PC-3 (cell line): ENCODE measurements at places on chromosomes 2 and 18. TPM values are rescaled to one million over a fixed set of nuclear protein-coding genes. Genes with fewer than 3 reads are reported as not detected.

SLC35F6 gene
- total RNA-seq, result 33.9 and 43.8 TPM in 2 replicates

GAREM1 gene
- 0.86 and 1.8 TPM in 2 replicates for total RNA-seq

GALNT13 gene
- 2.0 and 2.6 TPM in 2 replicates for total RNA-seq

SALL3 gene
- not detected in 2 replicates for total RNA-seq

C1GALT1C1L gene
- total RNA-seq, result not detected in 2 replicates

- DNase-seq, result no peak
These were observed 96.0 kb upstream of the CDCA7 start for GRCh38 chr2:173258701-173259100.

CFAP65 gene
- 0.17 and 0.18 TPM in 2 replicates for total RNA-seq

DNA sequence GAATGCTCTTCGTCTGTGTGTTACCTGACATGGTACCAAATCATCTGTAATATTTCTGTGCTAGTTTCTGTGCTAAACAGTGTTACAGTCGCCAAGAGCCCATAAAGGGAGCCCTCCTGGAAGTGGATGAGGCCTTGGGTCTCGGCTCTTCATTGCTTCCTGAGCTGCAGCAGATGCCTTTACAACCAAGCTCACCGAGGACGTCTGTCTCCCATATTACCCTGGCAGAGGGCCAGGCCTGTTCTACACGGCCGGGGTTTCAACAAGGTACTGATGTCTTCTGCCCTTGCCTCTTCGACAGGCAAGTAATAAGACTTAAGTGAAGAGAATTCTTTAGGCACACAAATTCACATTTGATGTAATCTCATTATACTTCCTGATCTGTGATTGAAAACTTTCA lies 16.8 kb downstream of the RPL31 start:
- DNase-seq, result no peak

CCDC141 gene
- total RNA-seq, result 0.40 and 1.1 TPM in 2 replicates

DNA sequence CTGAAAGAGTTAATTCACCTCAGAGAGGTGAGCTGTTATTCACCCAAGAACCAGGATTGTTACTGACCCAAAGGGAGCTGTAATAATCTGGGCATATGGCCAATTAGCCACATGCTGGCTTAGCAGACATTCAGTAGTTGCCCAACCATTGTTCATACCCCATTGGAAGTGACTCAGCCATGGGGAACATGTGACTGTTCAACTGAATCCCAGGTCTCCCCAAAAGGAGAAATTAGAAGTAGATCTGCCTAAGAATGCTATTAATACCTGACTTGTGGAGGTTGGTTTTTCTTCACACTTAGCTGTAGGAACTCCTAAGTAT lies 272.6 kb upstream of the UBE2E3 start:
- peak; percentile 93 for DNase-seq

FAM161A gene
- 2.0 and 3.2 TPM in 2 replicates for total RNA-seq

- no peak for DNase-seq
These were observed 693.3 kb upstream of the KLHL29 start for GRCh38 chr2:22691666-22692065.

GRCh38 chr2:117794668-117795067 lies 19.8 kb upstream of the DDX18 start:
- DNase-seq, result peak; percentile 52

DNA sequence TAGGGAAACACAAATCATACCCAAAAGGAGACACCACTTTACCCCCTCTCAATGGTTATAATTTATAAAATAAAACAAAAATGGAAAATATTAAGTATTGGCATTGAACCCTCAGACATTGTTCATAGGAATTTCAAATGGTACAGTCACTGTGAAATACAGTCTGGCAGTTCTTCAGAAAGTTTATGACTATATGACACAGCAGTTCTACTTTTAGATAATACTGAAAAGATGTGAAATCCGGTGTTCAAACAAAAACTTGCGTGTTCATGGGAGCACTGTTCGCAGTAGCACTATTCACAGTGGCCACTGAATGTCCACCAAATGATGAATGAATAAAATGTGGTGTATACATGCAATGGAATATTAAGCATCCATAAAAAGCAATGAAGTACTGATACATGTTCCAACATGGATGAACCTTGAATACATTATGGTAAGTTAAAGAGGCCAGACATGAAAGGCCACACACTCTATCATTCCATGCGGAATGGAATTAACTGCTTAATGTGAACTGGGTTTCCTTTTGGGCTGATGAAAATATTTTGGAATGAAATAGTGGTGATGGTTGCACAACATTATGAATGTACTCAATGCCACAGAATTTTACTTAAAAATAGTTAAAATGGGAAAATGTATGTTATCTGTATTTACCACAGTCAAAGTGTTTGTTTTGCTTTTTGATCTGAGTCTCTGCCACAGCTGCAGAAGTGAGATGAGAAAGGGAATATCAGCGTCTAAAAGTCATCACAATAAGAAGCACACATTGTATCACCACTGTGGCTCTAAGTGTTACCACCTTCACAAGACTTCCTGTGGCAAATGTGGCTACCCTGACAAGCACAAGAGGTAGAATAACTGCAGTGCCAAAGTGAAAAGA lies 864.6 kb downstream of the SUCLG1 start:
- no peak for DNase-seq

CCDC74A gene
- total RNA-seq, result 6.5 and 13.7 TPM in 2 replicates

DNA sequence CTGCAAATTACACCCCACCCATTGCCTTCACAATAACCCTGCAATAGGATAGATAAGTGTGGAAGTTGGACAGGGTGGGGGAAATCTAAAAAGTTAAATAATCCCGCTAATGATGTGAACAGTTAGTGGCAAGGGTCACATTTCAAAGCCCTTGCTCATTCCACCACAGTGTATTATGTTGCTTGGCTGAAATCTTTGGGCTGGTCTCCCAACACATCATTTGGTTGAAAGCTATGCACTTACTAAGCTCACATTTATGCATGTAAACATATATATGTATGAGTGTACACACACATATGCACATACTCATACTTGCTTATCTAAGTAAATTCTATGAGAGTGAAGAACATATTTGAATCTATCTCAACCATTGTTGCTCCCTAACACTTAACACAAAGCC lies 197.8 kb downstream of the RDH14 start:
- DNase-seq, result peak; percentile 61

- no peak for DNase-seq
These were observed 14.0 kb upstream of the PPP1CB start for GRCh38 chr2:28737655-28738054.

CENPA gene
- total RNA-seq, result 40.8 and 42.4 TPM in 2 replicates

LAMA3 gene
- 217 and 224 TPM in 2 replicates for total RNA-seq

- no peak for DNase-seq
These were observed 21.1 kb downstream of the NBAS start for GRCh38 chr2:15539999-15540398.

IL37 gene
- total RNA-seq, result 1.6 and 2.6 TPM in 2 replicates

DNA sequence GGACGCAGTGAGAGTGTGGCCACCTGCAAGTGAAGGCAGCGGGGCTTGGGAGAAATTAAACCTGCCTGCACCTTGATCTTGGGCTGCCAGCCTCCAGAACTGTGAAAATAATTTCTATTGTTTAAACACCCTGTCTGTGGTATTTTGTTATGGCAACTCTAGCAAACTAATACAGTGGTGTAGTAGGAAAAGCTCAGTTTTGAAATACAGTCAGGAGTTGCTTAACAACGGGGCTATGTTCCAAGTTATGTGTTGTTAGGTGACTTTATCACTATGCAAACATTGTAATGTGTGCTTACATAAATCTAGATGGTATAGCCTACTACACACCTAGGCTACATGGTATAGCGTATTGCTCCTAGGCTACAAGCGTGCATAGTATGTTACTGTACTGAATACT lies 93.4 kb upstream of the FN1 start:
- DNase-seq, result peak; percentile 97

TXNDC9 gene
- 40.7 and 51.5 TPM in 2 replicates for total RNA-seq

- DNase-seq, result peak; percentile 9
These were observed 20.8 kb downstream of the BAZ2B start for GRCh38 chr2:159595410-159596046.

- no peak for DNase-seq
These were observed 182.0 kb upstream of the SP5 start for GRCh38 chr2:170533156-170533555.

- no peak for DNase-seq
These were observed 37.5 kb downstream of the SNED1 start for GRCh38 chr2:241035818-241036396.

BABAM2 gene
- 16.3 and 17.9 TPM in 2 replicates for total RNA-seq
